ENCODE measurements at places on chromosomes 2 and 18.

DNA sequence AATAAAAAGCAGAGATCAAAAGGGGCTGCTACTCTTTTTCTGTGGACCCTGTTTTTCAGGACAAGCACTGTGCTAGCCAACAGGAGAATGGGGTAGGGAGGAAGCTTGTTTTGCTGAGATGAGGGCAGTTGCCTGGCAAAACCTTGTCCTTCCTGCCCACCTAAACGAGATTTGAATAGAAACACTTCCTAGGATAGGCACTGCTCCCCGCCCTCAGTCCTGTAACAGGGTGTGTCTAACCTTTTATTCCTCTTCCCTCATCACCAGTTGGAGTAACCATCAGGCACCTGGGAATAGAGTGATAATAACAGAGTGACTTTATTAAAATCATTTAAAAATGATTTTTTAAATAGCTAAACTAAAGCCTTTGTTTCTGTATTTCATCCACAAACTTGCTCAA, 368.8 kb downstream of the LNPK start:
- DNase-seq, result no peak

DNA sequence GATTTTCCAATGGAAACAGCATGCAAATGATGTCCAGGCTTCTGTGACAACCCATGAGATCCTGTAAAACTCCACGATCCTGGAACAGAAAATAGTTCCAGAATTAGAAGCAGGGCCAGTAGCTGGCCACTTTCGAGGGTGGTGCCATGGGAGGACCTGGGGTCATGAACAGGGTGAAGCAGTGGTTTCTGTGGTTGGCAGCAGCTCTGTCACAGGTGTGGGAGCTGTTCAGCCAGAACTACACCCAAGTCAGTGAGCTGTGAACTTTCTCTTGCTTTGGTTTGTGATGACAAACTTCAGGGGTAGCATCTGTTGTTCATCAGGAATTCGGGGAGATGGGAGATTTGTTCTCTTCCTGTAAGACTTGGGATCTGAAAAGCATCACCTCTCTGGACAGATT, 314.4 kb upstream of the NT5C1B start:
- DNase-seq, result no peak

GRCh38 chr2:102063487-102063911, 71.7 kb downstream of the IL1R2 start:
- DNase-seq, result no peak

DNA sequence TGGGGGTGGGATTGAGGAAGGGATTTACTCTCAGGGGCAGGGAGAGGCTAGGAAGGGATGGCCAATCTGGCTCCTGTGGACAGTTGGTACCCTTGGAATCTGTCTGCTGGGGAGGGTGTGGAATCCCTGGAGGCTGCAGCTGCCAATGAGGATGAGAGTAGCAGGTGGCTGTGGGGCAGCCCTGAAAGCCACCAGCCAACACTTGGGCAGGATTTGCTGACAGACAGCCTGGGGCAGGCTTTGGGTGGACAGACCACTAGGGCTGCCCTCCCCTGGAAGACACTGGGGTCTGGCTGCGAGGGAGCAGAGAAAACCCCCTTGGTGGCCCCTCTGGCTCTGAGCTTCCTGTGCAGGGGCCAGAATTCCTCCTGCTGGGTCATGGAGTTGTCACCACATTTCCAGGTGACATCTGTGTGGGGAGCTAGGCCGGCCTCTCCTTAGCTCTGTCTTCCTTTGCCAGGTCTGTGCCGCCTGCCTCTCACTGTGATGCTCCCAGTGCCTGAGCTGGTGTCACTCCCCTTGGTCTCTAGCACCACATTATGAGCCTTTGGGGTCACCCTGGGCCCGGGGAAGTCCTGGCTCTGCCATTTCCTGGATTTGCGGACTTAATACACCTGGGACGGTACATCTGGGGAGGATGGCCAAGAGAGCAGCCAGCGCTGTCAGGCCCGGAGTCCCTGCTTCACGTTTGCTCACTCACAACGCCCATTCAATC, 13.4 kb upstream of the ARHGEF4 start:
- DNase-seq, result no peak

GRCh38 chr2:95574506-95574905, 17.3 kb upstream of the TRIM43 start:
- no peak for DNase-seq

DNA sequence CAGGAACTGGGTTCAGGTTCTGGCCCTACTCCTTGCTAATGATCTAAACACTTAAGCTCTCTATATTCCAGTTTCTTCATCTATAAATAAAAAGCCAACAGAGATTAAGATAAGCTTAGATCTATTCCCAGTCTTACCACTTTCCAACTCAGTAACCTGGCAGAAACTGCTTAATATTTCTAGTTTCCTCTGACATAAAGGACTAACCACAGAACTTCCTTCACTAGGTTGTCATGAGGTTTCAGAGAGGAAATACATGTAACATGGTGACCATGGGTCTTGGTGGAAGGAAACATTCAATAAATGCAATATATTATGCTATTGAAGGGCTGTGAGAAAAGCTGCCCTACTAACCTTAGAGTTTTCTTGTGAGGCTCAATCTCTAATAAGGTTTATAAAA, 114.4 kb upstream of the PDE1A start:
- DNase-seq, result no peak

DNA sequence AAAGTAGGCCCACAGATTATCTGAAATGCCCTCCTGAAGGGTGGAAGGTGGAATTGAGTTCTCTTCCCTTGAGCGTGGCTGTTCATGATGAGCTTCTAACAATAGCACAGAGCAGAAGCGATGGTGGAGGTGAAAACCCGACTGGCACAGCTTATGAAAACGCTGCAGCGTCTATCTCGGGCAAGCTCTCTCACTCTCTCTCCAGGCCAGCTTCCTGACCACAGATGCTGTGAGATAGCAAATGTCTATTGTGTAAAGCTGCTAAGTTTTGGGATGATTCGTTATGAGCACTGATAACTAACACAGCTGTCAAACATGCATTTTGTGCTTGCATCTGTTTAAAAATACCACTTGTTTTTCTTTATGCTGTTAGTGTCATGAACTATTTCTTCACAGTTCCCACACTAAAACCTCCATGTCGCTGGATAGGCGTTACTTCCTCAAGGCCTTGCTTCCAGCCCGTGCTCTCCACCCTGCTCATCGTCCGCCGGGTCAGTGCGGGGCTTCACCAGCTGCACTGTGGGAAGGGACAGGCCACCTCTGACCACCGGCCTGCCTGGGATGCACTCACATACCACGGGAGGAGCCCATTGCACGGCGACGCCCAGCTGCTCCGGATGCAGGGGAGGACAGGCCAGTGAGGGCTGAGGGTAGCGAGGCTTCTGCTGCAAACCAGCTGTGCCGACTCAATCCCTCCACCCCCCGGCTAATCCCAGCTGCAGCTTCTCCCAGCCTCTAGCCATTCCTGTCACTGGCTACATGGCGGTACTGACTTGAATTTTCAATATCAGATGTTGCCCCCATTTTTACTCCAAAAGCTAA, 60.0 kb upstream of the OTOS start:
- no peak for DNase-seq

GRCh38 chr2:37563375-37564015, 107.9 kb downstream of the CDC42EP3 start:
- DNase-seq, result no peak
